ENCODE measurements at places on chromosomes 12 and 14.
A peak's percentile ranks its signal among the peaks of the same experiment; 100 is the strongest.

GRCh38 chr12:3035171-3035570 lies 42.0 kb upstream of the TSPAN9 start:
- H3K27ac ChIP-seq, result no peak overlapping the region
- no peak overlapping the region for H3K4me3 ChIP-seq
- H3K4me1 ChIP-seq, result no peaks in the 10 kb centered on the region
- H3K27me3 ChIP-seq, result no peaks in the 10 kb centered on the region
- no peaks in the 10 kb centered on the region for H3K36me3 ChIP-seq

GRCh38 chr12:1691123-1692007 lies 495 bp downstream of the ADIPOR2 start:
- peaks cover 36% of the 10 kb centered on the region for H3K4me1 ChIP-seq
- H3K36me3 ChIP-seq, result no peaks in the 10 kb centered on the region
- DNase-seq, result peak; percentile 19
- peak overlapping the region; percentile 96 for H3K27ac ChIP-seq
- H3K27me3 ChIP-seq, result no peaks in the 10 kb centered on the region

DNA sequence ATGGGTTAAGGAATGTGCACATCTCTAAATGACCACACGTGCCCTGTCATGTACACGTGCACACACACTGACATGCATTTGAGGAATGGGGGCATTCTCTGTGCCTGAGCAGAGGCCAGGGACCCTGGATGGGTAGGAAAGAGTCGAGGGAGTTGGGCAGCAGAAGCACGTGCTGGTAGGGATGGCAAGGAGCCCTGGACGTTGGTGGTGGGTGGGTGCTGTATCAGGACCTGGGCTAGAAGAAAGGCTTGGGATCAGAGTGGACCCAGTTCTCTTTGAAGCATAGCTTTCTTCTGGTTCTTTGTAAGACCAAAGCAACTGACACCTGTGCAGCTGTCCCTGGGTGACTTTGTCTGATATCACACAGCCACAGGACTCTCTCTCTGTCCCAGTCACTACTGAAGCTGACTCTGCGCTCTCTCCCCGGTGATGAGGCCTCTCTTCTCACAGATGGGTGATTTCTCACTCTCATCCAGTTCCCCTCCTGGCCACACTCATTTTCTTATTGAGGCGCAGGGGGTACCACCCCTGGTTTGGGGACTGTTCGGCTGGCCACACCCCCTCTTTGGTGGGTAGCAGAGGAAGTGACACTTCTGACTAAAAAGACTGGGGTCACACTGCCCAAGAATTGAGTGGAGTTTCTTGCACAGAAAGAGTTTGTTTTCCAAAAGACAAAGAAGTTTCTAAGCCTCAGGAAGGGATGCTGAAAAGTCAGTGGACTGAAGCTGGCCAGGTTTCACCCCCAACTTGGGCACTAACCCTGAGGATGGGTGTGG lies 171.7 kb upstream of the RTL1 start:
- H3K4me3 ChIP-seq, result no peak overlapping the region
- H3K27me3 ChIP-seq, result no peaks in the 10 kb centered on the region
- no peak overlapping the region for H3K27ac ChIP-seq
- H3K4me1 ChIP-seq, result peaks cover 41% of the 10 kb centered on the region
- DNase-seq, result peak; percentile 79

- no peak overlapping the region for H3K4me3 ChIP-seq
- no peak overlapping the region for H3K27ac ChIP-seq
- H3K27me3 ChIP-seq, result no peaks in the 10 kb centered on the region
- no peaks in the 10 kb centered on the region for H3K36me3 ChIP-seq
- no peaks in the 10 kb centered on the region for H3K4me1 ChIP-seq
Measured at GRCh38 chr12:99043319-99043914, 398.3 kb downstream of the APAF1 start.

DNA sequence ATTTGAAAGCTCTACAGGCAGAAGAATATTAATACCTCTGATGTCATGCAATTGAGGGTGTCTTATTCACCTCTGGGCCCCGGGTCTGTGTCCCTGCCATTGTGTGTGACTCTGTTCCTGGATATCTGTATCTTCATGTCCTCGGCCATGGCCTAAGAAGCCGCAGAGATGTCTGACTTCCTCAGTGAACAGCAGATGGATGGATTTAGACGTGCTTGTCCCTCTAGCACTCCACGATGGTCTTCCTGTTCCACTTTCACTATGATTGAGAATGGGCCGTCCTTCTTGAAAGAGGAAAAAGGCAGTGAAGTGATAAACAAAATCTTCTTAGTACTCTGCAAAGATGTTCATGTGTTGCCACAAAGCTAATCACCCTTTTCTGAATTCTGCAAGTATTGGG lies 217.4 kb downstream of the SLC41A2 start:
- H3K4me1 ChIP-seq, result peaks cover 69% of the 10 kb centered on the region
- peak; percentile 52 for DNase-seq
- peak overlapping the region; percentile 27 for H3K27ac ChIP-seq
- no peaks in the 10 kb centered on the region for H3K27me3 ChIP-seq
- peak overlapping the region; percentile 24 for H3K4me3 ChIP-seq
- peaks cover 2% of the 10 kb centered on the region for H3K36me3 ChIP-seq

DNA sequence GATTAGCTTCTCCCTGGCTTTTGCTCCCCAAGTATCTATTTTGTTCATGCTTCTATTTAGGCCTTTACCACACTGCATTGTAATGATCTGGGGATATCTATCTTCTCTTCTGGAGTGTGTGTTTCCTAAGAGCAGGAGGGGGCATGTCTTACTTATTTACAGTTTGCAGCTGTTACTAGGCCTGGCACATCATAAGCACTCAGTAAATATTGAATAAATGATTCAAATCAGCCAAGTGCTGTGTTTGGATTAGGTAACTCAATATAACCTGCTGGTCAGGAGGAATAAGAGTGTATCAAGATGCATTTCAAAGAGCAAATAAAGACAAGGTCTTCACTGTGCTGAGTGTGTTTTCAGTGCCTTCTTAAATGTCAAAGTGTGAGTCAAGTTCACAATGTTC lies 186.1 kb downstream of the FOXG1 start:
- no peaks in the 10 kb centered on the region for H3K27me3 ChIP-seq
- no peaks in the 10 kb centered on the region for H3K36me3 ChIP-seq
- no peaks in the 10 kb centered on the region for H3K4me1 ChIP-seq

DNA sequence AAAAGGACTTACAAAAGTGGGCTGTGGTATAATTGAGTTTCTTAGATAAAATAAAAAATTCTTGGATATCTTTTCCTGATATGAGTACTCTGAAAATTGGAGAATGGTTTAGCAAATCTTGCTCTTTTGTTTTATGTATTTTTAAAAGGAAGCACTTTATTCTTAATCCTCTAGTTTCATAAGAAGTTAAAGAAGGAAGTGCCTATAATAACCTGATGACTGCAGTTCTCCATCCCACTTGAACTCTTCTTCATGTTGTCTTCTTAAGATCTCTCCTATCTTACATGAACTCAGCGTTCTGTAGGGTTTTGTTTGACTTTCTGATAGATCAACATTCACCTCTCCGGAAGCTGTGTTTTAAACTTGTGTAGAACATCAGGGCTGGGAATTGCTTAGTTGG lies 271.0 kb downstream of the ERC1 start:
- H3K27me3 ChIP-seq, result no peaks in the 10 kb centered on the region
- no peaks in the 10 kb centered on the region for H3K4me1 ChIP-seq
- DNase-seq, result no peak

DNA sequence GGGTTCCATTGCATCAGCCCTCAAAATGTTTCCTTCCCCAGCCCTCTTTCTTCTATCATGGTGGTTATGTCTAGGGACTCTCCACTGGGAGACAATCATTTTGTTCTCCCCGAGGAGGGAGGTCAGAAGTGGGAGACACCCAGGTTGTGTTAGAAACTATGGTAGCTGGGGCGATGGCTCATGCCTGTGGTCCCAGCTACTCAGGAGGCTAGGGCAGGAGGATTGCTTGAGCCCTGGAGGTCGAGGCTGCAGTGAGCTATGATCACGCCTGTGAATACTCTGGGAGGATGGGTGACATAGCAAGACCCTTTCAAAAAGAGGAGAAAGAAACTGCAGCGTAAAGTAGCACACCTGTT lies 13.0 kb upstream of the LRRC23 start:
- no peak for DNase-seq
- H3K4me3 ChIP-seq, result peak overlapping the region; percentile 81
- peaks cover 4% of the 10 kb centered on the region for H3K36me3 ChIP-seq
- peaks cover 14% of the 10 kb centered on the region for H3K4me1 ChIP-seq

DNA sequence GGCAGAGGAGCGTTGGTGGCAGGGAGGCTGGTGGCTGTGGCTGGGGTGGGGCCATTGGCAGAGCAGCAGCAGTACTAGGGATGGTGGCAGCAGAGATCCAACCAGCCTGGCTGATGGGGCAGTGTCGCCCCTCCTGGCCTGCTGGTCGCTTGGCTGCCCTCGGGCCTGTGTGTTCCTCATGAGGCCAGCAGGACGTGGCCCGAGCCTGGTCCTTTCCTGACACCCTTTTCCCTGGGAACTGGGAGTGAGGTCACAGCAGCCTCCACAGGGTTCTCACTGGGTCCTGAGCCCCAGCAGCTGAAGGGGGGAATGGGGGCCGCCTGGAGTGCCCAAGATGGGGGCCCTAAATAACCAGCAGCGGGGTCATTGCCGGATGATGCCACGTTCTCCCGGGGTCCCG lies 46.1 kb downstream of the KIF26A start:
- H3K4me3 ChIP-seq, result no peak overlapping the region
- peaks cover 3% of the 10 kb centered on the region for H3K27me3 ChIP-seq
- no peak overlapping the region for H3K27ac ChIP-seq
- no peaks in the 10 kb centered on the region for H3K36me3 ChIP-seq
- DNase-seq, result no peak

DNA sequence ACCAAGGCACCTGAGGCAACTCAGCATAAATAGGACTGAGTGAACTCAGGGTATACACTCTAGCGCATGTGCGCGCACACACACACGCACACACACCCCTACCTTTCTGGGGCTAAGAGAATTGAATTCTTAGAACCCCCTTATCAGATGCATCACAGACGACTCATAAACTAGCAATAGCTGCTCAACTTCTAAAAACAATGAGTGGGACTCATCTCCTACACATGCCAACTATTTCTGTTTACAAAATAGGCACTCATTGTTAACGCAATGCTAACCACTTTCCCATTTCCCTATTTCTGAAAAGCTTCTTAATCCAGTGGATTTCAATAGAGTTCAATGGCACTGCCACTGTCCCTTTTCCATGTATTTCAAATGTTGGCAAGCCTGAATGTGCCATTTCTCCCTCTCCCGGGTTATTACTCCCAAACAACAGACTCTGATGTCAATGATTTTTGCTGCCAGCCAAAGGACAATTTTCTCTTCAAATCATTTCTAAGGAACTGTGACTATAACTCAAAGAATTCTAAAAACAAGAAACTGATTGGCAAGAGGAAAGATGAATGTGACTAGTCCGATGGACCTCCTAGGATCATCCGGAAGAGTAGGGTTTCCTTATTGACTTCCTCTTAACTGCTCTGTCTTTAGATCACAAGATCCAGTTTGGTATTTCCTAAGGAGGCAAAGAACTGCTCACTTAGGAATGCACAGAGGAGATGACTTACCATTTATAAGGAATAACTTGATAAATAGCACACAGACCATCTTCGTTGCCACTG lies 48.8 kb downstream of the SLC38A1 start:
- H3K27ac ChIP-seq, result no peak overlapping the region
- H3K4me1 ChIP-seq, result peaks cover 88% of the 10 kb centered on the region
- peaks cover 6% of the 10 kb centered on the region for H3K36me3 ChIP-seq
- peak; percentile 34 for DNase-seq

- no peak overlapping the region for H3K4me3 ChIP-seq
- no peak for DNase-seq
- H3K36me3 ChIP-seq, result no peaks in the 10 kb centered on the region
- no peaks in the 10 kb centered on the region for H3K27me3 ChIP-seq
- H3K4me1 ChIP-seq, result no peaks in the 10 kb centered on the region
Measured at GRCh38 chr12:46556819-46557524, 184.4 kb upstream of the SLC38A2 start.

DNA sequence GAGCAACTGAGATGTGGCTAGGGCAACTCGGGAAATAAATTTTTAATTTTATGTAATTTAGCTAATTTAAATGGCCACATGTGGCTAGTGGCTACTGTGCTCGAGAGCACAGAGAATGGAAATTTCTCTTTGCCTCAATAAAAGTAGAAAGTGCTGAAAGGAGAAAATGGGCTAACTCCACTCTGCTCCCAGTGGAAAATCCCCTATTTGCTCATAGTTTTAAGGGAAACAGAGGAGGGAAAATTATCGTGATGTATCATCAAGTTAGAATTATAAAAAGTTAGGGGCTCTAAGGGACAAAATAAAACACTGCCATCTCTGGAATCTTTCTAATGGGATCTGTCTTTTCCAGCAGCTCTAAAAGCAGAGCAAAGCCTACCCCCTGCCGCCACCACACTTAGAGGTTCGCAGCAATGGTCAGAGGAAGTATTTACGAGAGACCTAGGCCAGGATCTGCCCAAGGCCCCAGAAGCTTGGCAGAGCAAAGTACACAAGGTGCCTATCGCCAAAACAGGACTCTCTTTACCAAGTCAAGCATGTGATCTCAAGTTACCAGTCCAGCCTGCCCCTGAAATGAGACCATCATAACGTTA lies 220.7 kb downstream of the PPM1H start:
- peaks cover 8% of the 10 kb centered on the region for H3K36me3 ChIP-seq
- no peak overlapping the region for H3K27ac ChIP-seq
- no peaks in the 10 kb centered on the region for H3K4me1 ChIP-seq
- no peak overlapping the region for H3K4me3 ChIP-seq
- DNase-seq, result no peak
- H3K27me3 ChIP-seq, result no peaks in the 10 kb centered on the region

DNA sequence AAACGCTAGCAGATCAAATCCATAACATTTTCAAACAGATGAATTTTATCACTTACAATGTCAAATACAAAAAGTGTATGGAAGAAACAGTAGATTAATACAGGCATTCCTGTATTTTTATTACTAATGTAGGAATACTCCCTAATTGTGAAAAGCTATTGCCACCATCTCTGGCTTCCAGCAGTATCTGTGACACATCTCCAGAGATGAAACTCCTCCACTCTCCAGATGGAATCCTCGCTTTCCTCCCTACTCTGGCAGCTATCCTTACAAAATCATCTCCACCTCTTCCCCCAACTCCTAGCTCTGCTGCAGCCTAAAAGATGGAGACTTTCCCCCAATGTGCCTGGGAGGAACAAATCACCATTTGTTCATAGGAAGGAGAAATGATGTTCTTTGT lies 211.4 kb downstream of the SSPN start:
- H3K36me3 ChIP-seq, result peaks cover 37% of the 10 kb centered on the region
- H3K27ac ChIP-seq, result no peak overlapping the region
- DNase-seq, result no peak
- H3K4me1 ChIP-seq, result no peaks in the 10 kb centered on the region

GRCh38 chr12:85639834-85640233 lies 196.4 kb downstream of the RASSF9 start:
- no peaks in the 10 kb centered on the region for H3K27me3 ChIP-seq
- no peak overlapping the region for H3K27ac ChIP-seq
- H3K4me1 ChIP-seq, result no peaks in the 10 kb centered on the region
- H3K36me3 ChIP-seq, result no peaks in the 10 kb centered on the region
- DNase-seq, result no peak

DNA sequence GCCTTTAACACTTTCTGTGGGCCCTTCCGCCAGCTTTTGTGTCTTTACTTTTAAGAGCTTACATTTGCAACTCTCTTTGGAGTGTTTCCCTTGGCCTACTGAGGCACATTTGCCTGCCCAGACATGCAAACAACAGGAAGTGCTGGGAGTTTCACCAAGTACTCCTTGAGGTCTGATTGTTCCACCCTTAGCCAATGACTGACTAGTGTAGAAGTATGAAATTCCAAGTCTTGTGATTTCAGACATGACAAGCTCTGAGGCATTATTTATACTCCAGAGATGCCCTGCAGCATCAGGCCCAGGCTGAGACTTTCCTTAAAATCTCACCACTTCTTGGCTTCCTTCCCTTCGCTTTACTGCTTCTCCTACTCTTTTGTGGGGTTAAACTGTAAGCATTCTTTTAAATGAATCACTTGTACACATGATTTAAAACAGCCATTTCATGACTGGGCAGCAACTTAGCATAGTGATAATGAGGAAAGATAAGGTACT lies 174.1 kb downstream of the SLC6A15 start:
- no peaks in the 10 kb centered on the region for H3K4me1 ChIP-seq
- no peaks in the 10 kb centered on the region for H3K36me3 ChIP-seq
- no peak overlapping the region for H3K4me3 ChIP-seq
- no peaks in the 10 kb centered on the region for H3K27me3 ChIP-seq

Data from common myeloid progenitor, CD34-positive (primary cell).